Osteocyte (in vitro differentiated cells): ENCODE measurements at places on chromosomes 6 and 20. TPM values are rescaled to one million over a fixed set of nuclear protein-coding genes. Genes with fewer than 3 reads are reported as not detected.
A peak's percentile ranks its signal among the peaks of the same experiment; 100 is the strongest.

BTBD3 gene
- total RNA-seq, result 25.1 and 29.7 TPM in 2 replicates

IL17F gene
- not detected in 2 replicates for total RNA-seq

CDH26 gene
- 0.16 and 0.46 TPM in 2 replicates for total RNA-seq

DNA sequence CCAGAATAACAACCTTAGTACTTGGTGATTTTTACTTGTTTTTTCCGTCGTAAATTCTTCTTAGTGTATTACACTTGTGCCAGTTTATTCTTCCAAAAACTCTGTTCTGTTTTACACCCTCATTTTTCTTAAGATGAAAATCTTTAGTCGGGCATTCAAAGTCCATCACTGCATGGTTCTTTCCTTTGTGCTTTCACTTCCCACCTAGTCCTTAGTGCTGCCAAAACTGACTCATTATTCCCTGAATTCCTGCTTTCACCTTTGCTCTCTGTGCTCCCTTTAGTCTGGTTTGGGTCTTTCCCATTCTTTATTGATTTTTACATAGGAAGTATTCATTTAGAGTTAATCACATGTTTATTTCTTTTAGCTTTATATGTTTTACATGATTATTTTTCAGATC lies 3.3 kb downstream of the TRMT11 start:
- H3K36me3 ChIP-seq, result no peaks in the 10 kb centered on the region
- no peak overlapping the region for H3K4me3 ChIP-seq
- H3K4me1 ChIP-seq, result peaks cover 13% of the 10 kb centered on the region
- no peak overlapping the region for H3K27ac ChIP-seq
- DNase-seq, result no peak

RBM24 gene
- total RNA-seq, result 13.2 and 13.7 TPM in 2 replicates

- no peak overlapping the region for H3K27ac ChIP-seq
- H3K4me3 ChIP-seq, result no peak overlapping the region
- no peaks in the 10 kb centered on the region for H3K36me3 ChIP-seq
- DNase-seq, result no peak
- H3K4me1 ChIP-seq, result peaks cover 3% of the 10 kb centered on the region
Observed at GRCh38 chr20:9186396-9186795, 117.5 kb downstream of the PLCB4 start.

GRCh38 chr6:74638412-74638811 lies 567.4 kb downstream of the COL12A1 start:
- H3K4me1 ChIP-seq, result peaks cover 56% of the 10 kb centered on the region
- no peaks in the 10 kb centered on the region for H3K27me3 ChIP-seq
- H3K27ac ChIP-seq, result peak overlapping the region; percentile 52
- no peak overlapping the region for H3K4me3 ChIP-seq
- peaks cover 5% of the 10 kb centered on the region for H3K36me3 ChIP-seq
- DNase-seq, result no peak

ARHGAP40 gene
- total RNA-seq, result not detected in 2 replicates

TRIM40 gene
- not detected in 2 replicates for total RNA-seq

- H3K36me3 ChIP-seq, result peaks cover 4% of the 10 kb centered on the region
- no peak for DNase-seq
- no peak overlapping the region for H3K27ac ChIP-seq
- H3K4me3 ChIP-seq, result no peak overlapping the region
- H3K27me3 ChIP-seq, result no peaks in the 10 kb centered on the region
Observed at GRCh38 chr6:15970517-15970916, 158.4 kb upstream of the MYLIP start.

CGA gene
- not detected in 2 replicates for total RNA-seq

DNA sequence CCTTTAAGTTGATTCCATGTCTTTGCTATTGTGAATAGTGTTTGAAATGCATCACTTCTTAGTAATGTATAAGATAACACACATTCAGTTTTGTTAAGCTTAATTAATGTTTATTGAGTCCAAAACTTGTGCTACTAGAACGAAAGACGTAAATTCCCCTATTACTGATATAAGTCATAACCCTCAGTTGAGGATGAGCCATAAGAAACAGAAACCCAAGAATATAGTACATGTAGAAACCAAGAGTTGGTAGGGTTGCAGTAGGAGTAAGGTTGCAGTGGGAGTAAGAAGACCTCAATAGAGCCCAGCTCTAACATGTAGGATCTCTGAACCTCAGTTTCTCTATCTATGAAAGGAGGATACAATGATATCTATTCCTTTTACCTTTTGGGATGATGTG lies 19.3 kb downstream of the CITED2 start:
- no peak overlapping the region for H3K27ac ChIP-seq
- no peaks in the 10 kb centered on the region for H3K36me3 ChIP-seq
- H3K27me3 ChIP-seq, result no peaks in the 10 kb centered on the region
- no peak overlapping the region for H3K4me3 ChIP-seq
- DNase-seq, result no peak
- H3K4me1 ChIP-seq, result no peaks in the 10 kb centered on the region

TMC2 gene
- total RNA-seq, result not detected in 2 replicates

MAP7 gene
- total RNA-seq, result 0.38 and 0.68 TPM in 2 replicates

PACSIN1 gene
- not detected in 2 replicates for total RNA-seq

- DNase-seq, result no peak
- H3K4me1 ChIP-seq, result no peaks in the 10 kb centered on the region
- no peaks in the 10 kb centered on the region for H3K36me3 ChIP-seq
- H3K27me3 ChIP-seq, result no peaks in the 10 kb centered on the region
Observed at GRCh38 chr6:86961455-86962200, 24.3 kb downstream of the HTR1E start.

- no peaks in the 10 kb centered on the region for H3K27me3 ChIP-seq
- H3K36me3 ChIP-seq, result no peaks in the 10 kb centered on the region
- no peaks in the 10 kb centered on the region for H3K4me1 ChIP-seq
Observed at GRCh38 chr20:32886652-32887051, 27.9 kb downstream of the EFCAB8 start.

DNA sequence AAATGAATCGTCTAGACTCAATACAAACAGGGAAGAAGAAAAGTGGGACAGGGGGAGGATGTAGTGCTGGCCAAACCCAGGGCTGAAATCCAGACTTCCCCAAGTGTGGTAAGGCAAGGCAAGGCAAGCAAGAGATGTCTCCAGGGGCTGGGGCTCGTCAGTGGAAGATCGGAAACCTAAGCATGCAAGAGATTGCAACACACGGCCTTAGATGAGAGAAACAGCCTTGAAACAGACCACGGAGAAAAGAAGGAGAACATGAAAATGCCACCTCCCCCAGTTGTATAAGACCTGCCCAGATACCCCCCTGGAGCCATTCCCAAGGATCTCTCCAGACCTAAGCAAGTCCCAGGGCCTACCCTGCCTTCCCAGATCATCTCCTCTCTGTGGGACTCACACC lies 20.0 kb downstream of the VEGFA start:
- H3K27ac ChIP-seq, result peak overlapping the region; percentile 2
- peaks cover 10% of the 10 kb centered on the region for H3K36me3 ChIP-seq
- no peak for DNase-seq
- peaks cover 8% of the 10 kb centered on the region for H3K4me1 ChIP-seq

DNA sequence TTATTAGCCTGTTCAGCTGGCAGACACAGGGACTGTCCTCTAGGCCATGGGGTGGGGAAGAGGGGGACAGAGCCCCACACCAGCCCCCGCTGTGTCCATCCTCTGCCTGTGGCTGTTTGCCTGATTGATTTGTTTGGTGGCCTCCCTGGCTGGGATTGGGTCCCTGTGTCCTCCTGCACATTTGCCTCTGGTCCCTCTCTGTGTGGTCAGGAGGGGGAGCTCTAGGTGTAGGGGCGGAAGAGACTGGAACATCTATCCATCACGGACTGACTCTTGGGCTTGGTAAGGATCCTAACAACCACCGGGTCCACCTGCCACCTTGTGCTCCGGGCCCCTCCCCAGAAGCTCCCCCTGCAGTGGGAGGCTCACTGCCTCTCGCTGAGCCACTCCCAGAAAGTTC lies 38.4 kb upstream of the CCDC167 start:
- no peak overlapping the region for H3K4me3 ChIP-seq
- peaks cover 9% of the 10 kb centered on the region for H3K4me1 ChIP-seq
- no peak for DNase-seq
- peaks cover 16% of the 10 kb centered on the region for H3K27me3 ChIP-seq
- no peaks in the 10 kb centered on the region for H3K36me3 ChIP-seq

SDCBP2 gene
- total RNA-seq, result 0.97 and 1.6 TPM in 2 replicates

DNA sequence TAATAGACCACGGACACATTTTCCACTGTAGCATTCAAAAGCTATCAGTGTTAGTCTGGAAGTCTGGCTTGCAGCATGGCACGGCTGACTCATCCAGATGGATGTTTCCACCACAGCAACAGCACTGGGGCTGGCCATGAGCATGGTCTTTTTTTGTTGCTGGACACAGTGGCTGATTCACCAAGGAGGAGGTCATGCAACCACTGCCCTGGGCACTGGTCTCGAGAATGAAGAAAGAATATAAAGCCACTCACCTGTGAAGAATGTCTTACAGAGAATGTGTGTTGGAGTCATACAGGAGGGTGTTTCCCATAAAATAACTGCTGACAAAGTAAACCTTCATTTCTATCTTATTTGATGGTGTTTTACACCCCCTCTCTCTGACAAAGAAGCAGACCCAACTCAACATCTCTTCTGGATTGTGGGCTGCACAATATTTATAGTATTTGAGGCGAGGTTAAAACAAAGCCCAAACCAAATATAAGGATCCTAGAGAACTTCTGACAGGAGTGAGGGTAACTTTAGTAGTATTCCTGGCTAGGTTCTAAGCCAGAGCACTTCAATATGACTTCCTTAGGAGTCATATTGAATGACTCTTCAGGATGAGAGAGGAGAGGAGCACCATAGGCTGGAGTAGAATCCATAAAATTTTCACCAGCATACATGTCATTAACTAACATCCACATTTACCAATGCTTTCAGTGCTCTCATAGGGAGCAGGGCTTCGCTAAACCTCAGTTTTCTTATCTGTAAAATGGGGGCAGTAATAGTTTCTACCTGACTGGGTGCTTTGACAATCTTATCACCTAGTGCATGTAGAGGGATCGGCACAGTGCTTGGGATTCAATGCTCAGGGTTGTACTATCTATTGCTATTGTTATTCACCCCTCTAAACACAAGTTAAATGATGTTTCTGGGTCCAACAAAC lies 121.4 kb downstream of the KIF13A start:
- H3K27me3 ChIP-seq, result no peaks in the 10 kb centered on the region
- no peak for DNase-seq
- peaks cover 10% of the 10 kb centered on the region for H3K36me3 ChIP-seq

DNA sequence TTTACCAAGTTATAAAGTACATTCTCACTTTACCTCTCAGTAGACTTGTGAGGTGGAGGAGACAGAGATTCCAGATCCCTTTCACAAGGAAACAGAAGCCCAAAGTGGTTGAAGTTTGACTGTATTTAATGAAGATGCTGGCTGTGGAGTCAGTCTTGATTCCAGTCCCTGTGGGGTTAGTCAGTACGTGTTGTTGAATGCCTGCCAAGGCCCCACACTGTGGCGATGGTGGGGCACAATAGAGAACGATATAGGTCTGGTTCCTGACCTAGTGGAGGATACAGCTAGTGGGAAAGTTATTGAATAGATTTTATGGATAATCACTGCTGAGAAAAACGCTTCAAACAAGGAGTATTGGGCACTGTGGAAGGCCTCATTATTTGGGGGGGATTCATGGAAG lies 71.4 kb downstream of the LRRC1 start:
- H3K27ac ChIP-seq, result no peak overlapping the region
- H3K36me3 ChIP-seq, result no peaks in the 10 kb centered on the region
- no peak overlapping the region for H3K4me3 ChIP-seq
- no peaks in the 10 kb centered on the region for H3K27me3 ChIP-seq
- H3K4me1 ChIP-seq, result peaks cover 46% of the 10 kb centered on the region
- no peak for DNase-seq

PTK7 gene
- total RNA-seq, result 183 and 189 TPM in 2 replicates

- no peak overlapping the region for H3K4me3 ChIP-seq
- no peak for DNase-seq
- H3K27me3 ChIP-seq, result no peaks in the 10 kb centered on the region
- H3K4me1 ChIP-seq, result peaks cover 5% of the 10 kb centered on the region
- no peak overlapping the region for H3K27ac ChIP-seq
Observed at GRCh38 chr20:62232770-62233645, 5.3 kb upstream of the OSBPL2 start.

FAM209B gene
- total RNA-seq, result 0.55 TPM in 1 of 2 replicates, not detected in the other
